ENCODE measurements at places on chromosomes 4 and X. TPM values are rescaled to one million over a fixed set of nuclear protein-coding genes. Genes with fewer than 3 reads are reported as not detected.
A peak's percentile ranks its signal among the peaks of the same experiment; 100 is the strongest.

DBET gene
- not detected for total RNA-seq

AMOT gene
- total RNA-seq: 40.8 TPM

HTR2C gene
- total RNA-seq: not detected

AFF2 gene
- total RNA-seq: 1.8 TPM

CXCL3 gene
- total RNA-seq: 0.62 TPM

RS1 gene
- total RNA-seq: not detected

CC2D2A gene
- total RNA-seq: 49.8 TPM

STK32B gene
- 4.1 TPM for total RNA-seq

MND1 gene
- total RNA-seq: 1.0 TPM

CENPVL2 gene
- not detected for total RNA-seq

MID1 gene
- total RNA-seq: 9.1 TPM

SLC34A2 gene
- total RNA-seq: 4.1 TPM

- DNase-seq: no peak
These were observed 96.8 kb upstream of the FAT1 start for GRCh38 chr4:186820391-186820891.

DNA sequence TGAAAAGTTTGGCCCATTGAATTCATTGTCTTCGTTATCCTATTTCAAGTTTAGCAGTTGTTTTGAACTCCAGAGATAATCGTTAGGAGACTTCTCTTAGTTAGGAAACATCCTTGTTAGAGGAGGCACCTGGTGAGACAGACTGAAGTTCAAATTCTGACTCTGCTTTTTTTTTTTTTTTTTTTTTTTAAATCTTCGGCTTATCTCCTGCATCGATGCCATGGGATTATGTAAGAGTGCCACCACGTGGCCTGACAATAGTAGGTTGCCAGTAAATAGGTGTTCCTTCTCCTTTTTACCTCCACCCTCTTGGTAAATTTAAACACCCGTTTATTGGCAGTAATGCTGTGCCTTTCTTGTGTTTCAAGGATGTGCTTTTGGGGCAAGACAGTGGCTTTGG, 149.3 kb downstream of the SOWAHB start:
- no peak for DNase-seq

- DNase-seq: peak; percentile 53
These were observed 105.3 kb upstream of the NKX1-1 start for GRCh38 chr4:1511441-1512041.

GRCh38 chrX:109125304-109125703, 356.6 kb downstream of the GUCY2F start:
- no peak for DNase-seq

GRCh38 chr4:124806403-124806802, 93.9 kb upstream of the ANKRD50 start:
- DNase-seq: no peak

- no peak for DNase-seq
These were observed 77.8 kb upstream of the SH3RF1 start for GRCh38 chr4:169348541-169348940.

- no peak for DNase-seq
These were observed 169.9 kb upstream of the RBPJ start for GRCh38 chr4:26150948-26151347.

GRCh38 chrX:116318672-116319071, 117.7 kb upstream of the SLC6A14 start:
- DNase-seq: no peak

- DNase-seq: no peak
These were observed 5.4 kb upstream of the LRAT start for GRCh38 chr4:154738426-154738825.

- DNase-seq: no peak
These were observed 33.9 kb upstream of the STIM2 start for GRCh38 chr4:26826721-26827120.

- DNase-seq: no peak
These were observed 2.7 kb upstream of the BMX start for GRCh38 chrX:15497865-15498264.

DNA sequence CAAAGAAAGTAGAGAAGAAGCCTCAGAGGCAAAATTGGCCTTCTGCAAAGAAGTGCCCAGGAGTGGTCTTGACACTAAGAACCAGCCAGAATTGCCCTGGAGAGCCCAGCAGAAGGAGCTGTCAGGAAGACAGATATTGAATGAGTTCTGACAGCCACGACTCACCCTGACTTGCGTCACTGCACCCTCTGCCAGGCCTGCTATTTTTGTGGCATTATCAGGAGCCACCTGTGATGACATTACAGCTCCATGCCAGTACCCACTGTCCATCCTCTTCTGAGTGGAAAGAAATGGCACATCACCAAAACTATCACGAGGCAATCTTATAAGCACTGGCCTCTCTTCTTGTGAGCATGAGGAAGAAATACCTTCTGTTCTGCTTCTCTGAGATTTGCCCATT, 67.7 kb downstream of the SMIM20 start:
- no peak for DNase-seq

GRCh38 chr4:105126311-105127169, 20.1 kb upstream of the TET2 start:
- DNase-seq: no peak

- no peak for DNase-seq
These were observed 7.0 kb downstream of the SH3BGRL start for GRCh38 chrX:81208916-81209315.

GRCh38 chr4:119032921-119033685, 102.5 kb upstream of the MYOZ2 start:
- DNase-seq: no peak

- DNase-seq: no peak
These were observed 99.5 kb upstream of the SLC4A4 start for GRCh38 chr4:71239365-71239764.

DNA sequence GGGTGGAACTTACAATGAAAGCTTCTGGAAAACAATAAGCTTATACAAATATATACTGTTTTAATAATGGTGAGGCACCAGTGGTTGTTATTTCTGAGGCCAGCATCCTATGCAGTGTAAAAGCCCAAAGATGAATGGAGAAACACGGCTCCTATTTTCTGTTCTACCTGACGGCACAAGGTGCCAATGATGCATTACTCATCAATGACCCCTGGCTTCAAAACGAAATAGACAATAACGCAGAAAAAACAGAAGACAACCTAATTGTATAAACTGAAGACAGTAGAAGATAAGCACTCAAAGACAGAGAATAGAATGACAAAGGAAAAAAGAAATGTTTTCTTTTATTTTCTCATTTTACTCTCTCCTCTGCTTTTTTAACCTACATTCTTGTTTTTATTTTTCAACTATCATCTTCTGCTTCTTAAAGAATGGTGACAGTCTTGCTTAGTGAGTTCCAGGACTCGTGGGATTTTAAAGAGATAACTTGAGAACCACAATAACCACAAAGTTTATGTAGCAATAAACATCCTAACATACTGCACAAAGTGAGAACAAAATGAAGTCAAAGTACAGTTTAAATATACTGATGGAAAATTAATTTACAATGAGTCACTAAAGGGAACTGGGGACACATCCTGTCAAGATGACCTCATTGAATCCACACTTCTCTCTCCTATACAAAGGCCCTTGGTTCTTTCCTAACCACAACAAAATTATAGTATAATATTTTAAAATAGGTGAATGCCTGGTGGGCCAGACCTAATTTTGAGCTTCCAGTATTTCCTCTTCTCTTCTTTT, 169.8 kb downstream of the BTC start:
- DNase-seq: no peak

GRCh38 chr4:129342819-129343408, 247.0 kb downstream of the C4orf33 start:
- DNase-seq: no peak

GRCh38 chr4:163600727-163601126, 106.2 kb downstream of the TMA16 start:
- DNase-seq: no peak

DNA sequence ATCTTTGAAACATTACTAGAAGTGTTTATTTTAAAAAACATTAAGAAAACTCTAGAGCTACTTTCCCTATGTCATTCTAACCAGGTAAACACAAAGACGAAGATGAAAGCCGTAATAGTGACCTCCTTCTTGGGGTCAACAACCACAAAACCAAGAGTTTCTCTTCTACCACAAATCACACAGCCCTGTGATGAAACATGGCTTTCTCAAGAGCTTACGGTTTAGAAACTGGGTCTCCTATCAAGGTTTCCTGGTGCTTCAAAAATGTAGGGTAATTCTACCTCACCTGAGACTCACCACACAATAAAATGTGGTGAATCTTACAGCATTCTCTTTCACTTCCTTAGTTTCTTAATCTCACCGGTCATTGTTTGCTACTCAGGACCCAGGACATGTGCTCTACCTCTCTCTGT, 50.9 kb downstream of the CORIN start:
- DNase-seq: no peak

DNA sequence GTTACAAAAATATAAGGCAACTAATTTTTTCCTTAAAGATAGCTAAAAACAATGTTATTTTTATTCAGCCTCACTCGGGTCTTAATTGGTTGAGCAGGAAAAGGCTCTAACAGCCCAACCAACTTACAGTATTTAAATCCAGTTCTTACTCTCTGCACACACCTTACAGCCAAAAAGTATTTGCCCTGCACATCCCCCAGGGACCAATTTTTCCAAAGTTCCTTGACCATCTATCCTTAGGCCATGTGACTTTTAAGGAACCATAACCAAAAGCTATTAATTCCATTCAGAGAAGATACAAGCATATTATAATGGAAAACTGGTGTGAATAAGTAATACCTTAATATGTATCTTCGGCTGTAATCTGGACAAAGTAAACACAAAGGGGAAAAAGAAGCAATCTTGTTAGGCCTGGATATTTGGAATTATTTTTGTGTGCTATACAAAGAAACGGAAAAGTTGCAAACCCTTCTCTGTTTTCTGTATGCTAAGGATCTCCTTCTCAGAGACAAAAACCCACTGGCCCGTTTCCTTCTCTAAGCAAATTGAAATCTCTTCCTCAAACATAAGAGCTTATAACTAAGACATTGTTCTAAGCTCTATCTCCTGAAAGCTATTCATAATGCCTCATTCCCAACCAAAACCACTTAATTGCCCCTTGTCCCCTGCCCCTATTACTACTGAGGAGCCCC, 1.0 kb upstream of the THAP9 start:
- no peak for DNase-seq

GRCh38 chr4:183353557-183353956, 31.3 kb upstream of the CLDN24 start:
- no peak for DNase-seq

DNA sequence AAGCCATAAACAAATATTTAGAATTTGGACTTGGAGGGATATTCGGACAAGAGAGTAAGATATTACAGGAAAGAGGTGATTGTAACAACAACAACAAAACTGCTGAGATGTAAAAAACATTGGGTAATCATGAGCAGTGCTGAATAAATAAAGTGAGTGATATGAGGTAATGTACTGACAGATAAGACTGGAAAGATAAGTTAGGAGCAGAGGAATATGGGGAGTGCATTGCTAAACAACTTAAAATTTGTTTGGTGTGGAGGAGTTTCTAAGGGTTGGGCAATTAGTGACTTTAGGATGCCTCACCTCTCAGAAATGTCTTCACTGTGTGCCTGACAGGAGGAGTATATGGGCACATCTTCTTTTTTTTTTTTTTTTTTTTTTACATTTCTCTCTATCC, 637.8 kb upstream of the GRIA3 start:
- no peak for DNase-seq

GRCh38 chr4:57043347-57044251, 64.9 kb downstream of the POLR2B start:
- peak; percentile 41 for DNase-seq

- DNase-seq: no peak
These were observed 7.6 kb downstream of the SLC2A9 start for GRCh38 chr4:10013722-10014121.

- no peak for DNase-seq
These were observed 113.0 kb downstream of the MMRN1 start for GRCh38 chr4:90007494-90008167.

DNA sequence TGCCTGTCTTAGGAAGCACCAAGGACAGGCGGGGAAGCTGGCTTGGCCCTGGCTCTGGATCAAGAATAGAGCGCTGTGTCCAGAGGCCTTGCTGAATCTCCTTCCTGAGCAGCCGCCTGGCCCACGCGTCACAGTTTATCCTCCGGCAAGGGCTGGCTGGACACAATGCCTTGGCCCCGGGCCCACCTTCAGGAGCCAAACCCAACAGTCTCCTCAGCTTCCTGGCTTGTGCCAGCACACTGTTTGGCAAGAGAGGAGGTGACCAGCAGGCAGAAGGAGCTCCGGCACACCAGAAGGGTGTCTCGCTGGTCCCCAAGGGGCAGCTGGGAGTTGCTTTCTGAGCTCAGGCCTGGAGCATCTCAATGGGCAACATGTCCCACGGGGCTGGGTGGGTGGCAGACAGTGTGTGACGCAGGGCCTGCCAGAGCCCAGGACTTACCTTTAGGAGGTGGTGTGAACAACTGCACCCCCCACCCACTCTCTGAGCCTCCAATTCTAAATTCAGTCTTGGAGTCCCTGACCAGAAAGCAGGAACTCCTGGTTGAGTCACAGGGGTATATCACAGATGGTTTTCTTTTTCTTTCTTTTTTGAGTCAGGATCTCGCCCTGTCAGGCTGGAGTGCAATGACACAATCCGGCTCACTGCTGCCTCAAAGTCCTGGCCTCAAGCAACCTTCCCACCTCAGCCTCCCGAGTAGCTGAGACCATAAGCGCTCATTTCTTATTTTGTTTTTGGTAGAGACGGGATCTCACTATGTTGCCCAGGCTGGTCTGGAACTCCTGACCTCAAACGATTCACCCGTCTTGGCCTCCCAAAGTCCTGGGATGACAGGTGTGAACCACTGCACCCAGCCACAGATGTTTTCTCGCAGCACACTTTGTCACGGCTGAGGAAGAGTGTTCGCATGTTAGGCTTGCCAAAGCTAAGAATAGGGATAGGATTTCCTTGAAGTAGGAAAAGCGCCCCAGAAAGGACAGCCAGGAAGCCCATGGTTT, 361.2 kb downstream of the BCOR start:
- peak; percentile 67 for DNase-seq

- no peak for DNase-seq
These were observed 16.8 kb upstream of the THOC2 start for GRCh38 chrX:123749643-123750042.

DNA sequence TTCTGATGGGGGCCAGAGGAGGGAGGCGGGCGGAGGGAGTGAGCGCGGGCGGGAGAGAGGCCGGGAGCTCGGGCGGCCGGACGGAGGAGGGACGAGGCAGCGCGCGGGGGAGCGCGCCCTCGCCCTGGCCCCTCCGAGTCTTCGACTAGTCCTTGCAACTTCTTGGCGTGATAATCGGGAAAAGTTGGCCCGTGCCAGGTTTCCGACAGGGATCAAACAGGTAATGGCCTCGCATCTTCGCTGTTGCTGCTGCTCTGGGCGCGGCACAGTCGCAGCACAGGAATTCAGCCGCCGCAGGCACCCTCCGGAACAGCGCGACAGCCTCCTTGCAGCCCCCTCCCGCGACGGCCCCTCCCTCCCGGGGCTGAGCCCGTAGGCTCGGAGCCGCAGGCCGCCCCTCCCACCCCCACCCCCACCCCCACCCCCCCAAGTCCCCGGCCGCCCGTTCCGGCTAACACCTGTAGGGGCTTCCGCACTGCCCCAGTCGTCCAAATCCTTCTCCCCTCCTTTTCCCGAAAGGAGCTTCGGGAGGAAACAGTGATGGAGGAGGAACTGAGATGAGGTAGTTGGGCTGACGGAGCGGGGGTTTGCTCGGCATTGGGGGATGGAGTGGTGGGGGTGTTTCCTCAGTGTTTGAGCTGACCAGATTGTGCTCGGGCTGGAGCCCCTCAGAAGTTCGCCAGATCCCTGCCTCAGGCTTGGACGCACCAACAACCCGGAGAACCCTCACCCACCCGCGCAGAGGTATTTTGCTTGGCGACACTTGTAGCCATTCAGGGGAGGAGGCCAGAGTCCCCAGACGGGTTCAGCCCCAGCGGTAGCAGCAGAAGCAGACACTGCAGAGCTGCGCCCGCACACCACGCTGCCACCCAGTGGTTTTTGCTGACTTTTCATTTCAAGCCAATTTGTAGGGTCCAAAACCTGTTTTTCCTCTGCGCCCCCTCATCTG, at the start of gene FGF13:
TSS of gene FGF13 (minus strand) at position 319 of the 949 bp plus-strand sequence. CDS start 714 bp downstream, outside the sequence.
- DNase-seq: peak; percentile 40

All from uterus (tissue), 4 donors.